ENCODE measurements at places on chromosomes 6 and 20.
A peak's percentile ranks its signal among the peaks of the same experiment; 100 is the strongest.

DNA sequence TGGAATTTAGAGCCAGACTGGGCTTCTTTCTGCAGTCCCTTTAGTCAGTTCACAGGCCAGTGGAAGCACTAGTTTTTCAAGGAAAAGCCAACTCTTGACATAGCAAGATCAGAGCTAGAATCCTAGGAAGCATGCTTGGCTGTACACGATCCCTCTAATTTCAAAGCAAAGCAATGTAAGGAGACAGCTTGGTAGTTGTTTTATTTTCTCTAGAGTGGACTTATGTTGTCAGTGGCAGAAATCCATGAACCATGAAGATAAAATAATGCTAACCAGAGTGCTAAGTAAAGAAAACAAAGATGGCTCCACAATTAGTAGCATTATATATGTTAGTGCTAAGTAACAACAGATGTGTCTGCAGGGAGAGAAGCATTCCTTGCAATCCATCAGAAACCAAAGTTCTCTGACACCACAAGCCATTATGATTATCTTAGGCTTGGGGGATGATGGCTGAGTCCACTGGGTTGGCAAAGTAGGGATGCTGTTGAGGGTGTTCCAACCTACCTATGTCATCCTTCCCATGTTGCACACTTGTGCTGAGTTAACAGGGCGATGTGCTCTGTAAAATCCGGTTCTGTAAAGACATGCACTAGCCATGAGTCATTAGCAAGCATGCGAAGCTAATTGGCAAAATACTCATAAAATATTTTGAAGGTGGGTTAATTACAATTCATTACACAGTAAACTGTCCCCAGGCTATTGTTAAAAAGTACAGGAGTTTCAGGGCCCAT, 115.2 kb downstream of the BMP2 start:
- DNase-seq = no peak

- no peak for DNase-seq
Observed at GRCh38 chr6:137512757-137513605, 18.8 kb upstream of the OLIG3 start.

- DNase-seq = peak; percentile 46
Observed at GRCh38 chr6:40308533-40309306, 278.4 kb downstream of the LRFN2 start.

DNA sequence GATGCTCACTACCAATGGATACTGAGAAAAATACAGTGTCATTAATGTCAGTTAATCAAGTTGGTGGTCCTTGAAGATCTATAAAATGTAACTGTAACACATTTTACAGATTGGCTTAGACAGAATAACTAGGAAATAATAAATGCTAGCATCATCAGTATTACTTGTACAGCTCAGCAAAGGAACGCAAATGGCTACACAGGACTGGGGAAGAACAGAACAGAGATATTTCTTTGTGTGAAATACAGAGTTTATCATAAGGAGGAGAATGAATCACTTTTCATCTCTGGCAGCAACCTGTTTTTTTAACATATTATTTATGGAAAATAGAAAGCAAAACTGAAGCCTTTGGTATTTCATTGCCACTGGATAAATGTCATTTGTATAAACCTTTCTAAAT, 8.2 kb upstream of the QKI start:
- DNase-seq = no peak

Data from stimulated activated CD8-positive, alpha-beta memory T cell treated with anti-CD3 and anti-CD28 coated beads, Interleukin-2, amount 100 ng/mL, for 48 hours (primary cell).